Activated naive CD4-positive, alpha-beta T cell treated with anti-CD3 and anti-CD28 coated beads, Interleukin-2, amount 50 U/mL, for 72 hours (primary cell): ENCODE measurements at places on chromosomes 1 and 21. TPM values are rescaled to one million over a fixed set of nuclear protein-coding genes. Genes with fewer than 3 reads are reported as not detected.

GRCh38 chr1:67118191-67118590 lies 16.6 kb downstream of the C1orf141 start:
- DNase-seq = no peak

DNA sequence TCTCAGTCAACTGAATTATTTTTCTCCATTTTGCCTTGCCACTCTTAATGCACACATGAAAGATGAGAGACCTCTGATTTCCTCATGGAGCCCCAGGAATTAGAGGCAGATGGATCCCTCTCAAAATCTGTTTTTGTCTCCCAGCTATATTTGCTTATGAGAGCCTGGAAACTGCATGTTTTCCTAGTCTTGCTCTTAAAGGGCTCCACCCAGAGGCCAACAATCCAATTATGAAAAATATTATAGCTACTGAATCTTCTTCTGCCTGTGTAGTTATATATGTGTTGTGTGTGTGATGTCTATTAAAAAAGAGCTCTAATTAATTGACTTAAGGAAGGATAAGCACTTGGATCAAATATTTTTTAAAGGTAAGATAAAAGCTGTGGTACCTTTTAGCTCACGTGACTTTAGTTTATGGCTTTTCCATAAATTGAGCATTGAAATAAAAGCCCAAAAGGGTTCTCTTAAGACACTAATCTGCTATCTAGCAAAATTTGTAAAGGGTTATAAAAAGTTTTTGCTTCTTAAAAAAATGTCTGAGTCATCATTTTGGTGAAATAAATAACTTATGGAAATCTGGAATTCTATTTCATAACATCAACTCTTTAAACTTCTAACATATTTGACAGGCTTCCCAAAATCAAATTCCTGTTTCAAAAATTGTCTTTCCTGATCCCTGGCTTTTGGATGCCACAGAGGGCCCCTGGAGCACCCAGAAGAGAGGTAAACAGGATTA lies 31.2 kb upstream of the TSPEAR start:
- no peak for DNase-seq

- no peak for DNase-seq
These were observed 55.6 kb downstream of the PTPRF start for GRCh38 chr1:43586136-43586731.

DNA sequence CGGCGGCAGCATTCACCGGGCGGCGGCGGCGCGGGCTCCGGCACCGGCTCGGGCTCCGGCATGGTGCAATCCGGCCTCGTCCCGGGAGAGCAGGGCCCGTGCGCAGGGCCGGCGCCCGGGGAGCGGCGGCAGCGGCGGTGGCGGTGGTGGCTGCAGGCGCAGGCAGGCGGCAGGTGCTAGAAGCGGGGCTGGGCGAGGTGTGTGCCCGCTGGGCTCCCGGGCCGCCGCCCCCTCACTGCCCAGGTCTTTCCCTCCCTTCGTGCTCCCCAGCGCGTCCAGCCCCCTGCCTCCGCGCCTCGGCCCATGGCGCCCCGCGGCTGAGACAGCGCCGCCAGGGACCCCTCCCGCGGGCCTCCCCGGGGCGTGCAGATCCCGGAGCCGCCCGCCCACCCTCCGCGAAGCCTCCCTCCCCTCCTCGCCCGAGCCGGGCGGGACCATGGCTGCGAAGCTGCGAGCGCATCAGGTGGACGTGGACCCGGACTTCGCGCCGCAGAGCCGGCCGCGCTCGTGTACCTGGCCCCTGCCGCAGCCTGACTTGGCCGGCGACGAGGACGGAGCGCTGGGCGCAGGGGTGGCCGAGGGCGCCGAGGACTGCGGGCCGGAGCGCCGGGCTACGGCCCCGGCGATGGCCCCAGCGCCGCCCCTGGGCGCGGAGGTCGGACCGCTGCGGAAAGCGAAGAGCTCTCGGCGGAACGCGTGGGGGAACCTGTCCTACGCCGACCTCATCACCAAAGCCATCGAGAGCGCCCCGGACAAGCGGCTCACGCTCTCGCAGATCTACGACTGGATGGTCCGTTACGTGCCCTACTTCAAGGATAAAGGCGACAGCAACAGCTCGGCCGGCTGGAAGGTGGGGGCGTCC lies 492 bp downstream of the FOXO6 start:
- DNase-seq = no peak

RHCE gene
- total RNA-seq = not detected

DNA sequence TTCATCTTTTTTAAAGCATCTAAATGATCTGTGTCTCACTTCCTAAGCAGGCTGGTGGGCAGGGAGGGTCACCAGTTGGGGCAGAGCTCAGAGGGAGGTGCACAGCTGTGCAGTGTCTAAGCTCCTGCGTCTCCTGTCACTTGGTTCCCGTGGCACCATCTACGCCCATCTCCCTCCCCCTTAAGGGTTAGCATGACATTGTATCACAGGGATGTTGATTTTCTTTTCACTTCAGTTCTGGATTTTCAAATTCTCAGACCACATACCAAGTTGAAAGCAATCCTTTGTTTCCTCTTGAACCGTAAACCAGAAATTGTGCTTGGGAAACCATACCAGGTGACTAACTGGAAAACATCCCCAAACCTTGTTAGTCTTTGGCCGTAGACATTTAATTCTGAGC lies 187.0 kb downstream of the KIF26B start:
- DNase-seq = no peak

DNA sequence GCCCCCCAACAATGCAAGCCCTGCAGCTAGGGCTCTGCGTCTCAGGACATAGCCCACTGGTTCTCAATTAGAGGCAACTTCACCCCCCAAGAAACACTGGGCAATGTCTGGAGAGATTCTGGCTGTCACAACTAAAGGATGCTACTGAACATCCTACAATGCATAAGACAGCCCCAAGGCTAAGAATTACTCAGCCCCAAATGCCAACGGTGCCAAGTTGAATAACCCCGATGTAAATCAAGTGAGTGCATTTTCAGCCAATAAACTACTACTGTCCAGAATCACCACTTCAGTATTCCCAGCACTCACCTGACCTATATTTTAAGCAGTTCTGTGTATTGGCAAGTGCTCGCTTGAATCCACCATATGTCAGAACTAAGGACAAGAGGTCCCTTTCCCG lies 6.9 kb downstream of the RIPK4 start:
- DNase-seq = no peak

DNA sequence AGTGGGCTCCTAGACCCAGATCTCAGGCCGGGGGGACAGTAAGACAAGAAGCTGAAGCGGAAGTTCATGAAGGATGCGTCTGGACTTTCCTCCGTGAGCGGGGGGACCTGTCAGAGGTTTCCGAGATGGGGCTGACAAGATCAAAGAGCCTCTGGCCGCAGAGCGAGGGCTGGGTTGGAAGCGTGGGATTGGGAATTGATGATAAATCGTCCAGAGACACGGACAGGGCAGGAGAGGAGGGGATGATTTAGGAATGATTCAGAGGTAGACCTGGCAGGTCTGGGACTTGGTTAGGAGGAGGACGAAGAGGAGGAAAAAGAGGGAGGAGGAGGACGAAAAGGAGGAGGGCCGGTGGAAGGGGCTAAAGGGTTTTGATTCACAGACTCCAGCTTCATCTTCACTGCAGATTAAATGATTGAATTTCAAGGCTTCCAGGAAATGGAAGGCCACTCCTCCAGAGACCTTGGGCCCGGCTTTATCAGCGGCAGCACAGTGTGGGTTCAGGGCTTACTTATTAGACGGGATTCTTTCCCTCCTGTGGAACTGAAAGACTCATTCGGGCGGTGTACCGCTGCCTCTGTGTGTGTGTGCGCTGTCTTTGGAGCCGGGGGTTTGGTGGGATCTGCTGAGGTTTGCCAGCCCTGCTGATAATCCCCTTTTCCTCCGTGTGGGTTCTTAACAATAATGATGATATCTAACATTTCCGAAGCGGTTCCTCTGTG lies 85.7 kb upstream of the SLC45A1 start:
- no peak for DNase-seq

GRCh38 chr1:95222629-95223028 lies 11.4 kb upstream of the RWDD3 start:
- no peak for DNase-seq

ACOT11 gene
- total RNA-seq = 1.0 TPM

CFHR1 gene
- not detected for total RNA-seq

- DNase-seq = no peak
These were observed 22.6 kb downstream of the CASP9 start for GRCh38 chr1:15501208-15502032.

ATP6V1G3 gene
- total RNA-seq = not detected

- no peak for DNase-seq
These were observed 28.7 kb downstream of the PTGFR start for GRCh38 chr1:78519446-78519845.

MAST2 gene
- 22.3 TPM for total RNA-seq

CPT2 gene
- 22.8 TPM for total RNA-seq

NTNG1 gene
- not detected for total RNA-seq

PIK3C2B gene
- 26.3 TPM for total RNA-seq

DNA sequence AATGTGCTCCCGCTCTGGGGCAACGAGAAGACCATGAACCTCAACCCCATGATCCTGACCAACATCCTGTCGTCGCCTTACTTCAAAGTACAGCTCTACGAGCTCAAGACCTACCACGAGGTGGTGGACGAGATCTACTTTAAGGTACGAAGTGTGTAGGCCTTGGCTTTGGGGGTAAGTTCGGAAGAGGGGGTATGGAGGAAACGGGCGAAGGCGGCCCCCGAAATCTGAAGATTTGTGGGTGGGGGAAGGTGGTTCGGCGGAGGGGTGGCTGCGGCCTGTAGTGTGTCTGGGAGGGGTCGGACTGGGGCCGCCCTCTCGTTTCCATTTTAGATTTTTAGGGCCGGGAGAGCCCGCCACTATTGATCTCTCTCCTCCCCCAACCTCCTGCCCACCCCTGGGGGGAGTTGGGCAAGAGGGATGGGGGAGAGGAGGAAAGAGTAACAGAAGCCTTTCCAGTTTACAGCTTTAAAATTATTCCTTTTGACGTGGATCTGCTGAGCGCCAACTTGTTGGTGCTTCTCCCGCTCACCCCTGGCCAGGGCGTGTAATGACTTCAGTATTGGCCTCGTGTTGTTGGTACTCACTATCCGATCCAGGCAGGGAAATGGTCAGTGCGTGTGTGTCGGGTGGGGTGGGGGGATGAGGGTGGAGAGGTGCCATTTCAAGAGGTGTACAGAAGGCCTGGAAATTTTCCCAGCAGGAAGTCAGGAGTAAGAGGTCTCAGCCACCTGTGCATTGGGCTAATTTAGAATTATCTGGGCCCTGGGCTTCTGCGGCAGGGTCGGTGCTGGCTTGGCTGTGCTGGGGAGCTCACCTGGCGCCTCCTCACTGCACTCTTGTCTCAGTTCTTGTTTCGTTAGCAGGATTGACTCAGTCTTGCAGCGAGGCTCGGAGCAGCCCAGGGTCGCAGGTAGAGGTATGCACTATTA lies 880 bp downstream of the PRPF38B start:
- DNase-seq = peak; percentile 55

DNA sequence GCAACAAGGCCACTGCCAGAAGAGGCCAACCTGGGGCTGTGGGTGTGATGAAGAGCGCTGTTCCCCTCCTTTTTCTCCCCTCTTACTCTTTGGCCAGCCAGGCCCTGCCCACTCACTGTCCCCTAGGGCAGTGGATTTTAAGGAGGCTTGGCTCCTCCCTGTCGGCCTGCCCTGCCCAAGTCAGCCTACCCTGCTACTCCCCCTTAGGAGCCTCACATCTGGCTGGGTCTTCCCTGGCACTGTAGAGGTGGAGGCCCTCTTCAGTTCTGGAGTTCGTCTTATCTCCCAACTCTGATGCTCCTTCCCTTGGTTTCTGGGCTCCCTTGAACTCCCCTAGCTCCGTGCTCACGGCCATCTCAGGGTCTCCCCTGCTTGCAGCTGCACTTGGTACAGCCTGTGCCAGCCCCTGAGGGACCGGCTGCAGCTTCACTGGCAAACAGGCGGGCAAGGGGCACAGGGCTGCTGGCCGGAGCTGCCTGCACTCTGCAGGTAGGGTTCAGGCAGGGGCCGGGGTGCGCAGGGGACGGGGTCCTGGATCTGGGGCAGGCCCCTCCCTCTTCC lies 4.0 kb downstream of the AMPD2 start:
- DNase-seq = no peak

GRCh38 chr1:26854906-26855305 lies 8.0 kb upstream of the SFN start:
- no peak for DNase-seq

- DNase-seq = no peak
These were observed 5.5 kb upstream of the CD1A start for GRCh38 chr1:158248771-158249170.

DNA sequence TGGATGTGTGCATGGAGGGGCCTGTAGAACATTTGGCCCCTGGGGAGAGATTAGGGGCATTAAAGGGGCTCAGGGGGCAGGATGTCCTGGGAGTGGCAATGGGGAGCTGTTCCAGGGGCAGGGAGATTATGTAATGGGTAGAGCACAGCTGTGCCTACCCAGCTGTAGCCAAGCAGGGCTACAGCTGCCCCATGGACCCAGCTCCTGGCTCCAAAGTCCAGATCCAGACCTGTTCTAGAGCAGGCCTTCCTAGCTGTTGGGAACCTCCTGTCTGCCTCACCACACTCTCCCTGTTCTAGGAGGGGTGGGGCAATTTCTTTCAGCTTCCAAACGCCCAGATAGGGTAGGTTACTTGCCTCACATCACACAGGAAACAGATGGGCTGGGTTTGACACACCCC lies 5.6 kb downstream of the RPS6KA1 start:
- no peak for DNase-seq

- no peak for DNase-seq
These were observed 93.2 kb downstream of the CCDC185 start for GRCh38 chr1:223486366-223486765.

DNA sequence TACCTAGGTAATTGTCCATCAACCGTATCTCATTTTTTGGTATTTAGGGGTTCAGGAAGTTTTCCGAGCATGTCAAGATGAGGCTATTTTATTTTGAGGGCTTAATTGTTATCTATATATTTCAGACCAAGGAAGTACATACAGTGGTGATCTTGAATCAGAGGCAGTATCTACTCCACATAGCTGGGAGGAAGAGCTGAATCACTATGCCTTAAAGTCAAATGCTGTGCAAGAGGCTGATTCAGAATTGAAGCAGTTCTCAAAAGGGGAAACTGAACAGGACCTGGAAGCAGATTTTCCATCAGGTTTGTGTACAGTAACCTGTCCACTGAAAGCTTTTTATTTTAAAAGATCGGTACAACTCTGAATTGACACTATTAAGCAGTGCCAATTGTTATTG lies 130.2 kb downstream of the ZMYM4 start:
- DNase-seq = no peak

PGBD5 gene
- total RNA-seq = 0.10 TPM

RRP1B gene
- 61.5 TPM for total RNA-seq

PTCH2 gene
- total RNA-seq = 1.5 TPM

- no peak for DNase-seq
These were observed 23.6 kb downstream of the SLC37A1 start for GRCh38 chr21:42537106-42537742.

GRCh38 chr1:15816674-15817073 lies 9.2 kb upstream of the UQCRHL start:
- DNase-seq = no peak
